ENCODE measurements at places on chromosomes 3 and 15. TPM values are rescaled to one million over a fixed set of nuclear protein-coding genes. Genes with fewer than 3 reads are reported as not detected.

The SERPINI1 gene
- total RNA-seq = 1.3 TPM

The HRG gene
- total RNA-seq = not detected

The C3orf62 gene
- 8.4 TPM for total RNA-seq

DNA sequence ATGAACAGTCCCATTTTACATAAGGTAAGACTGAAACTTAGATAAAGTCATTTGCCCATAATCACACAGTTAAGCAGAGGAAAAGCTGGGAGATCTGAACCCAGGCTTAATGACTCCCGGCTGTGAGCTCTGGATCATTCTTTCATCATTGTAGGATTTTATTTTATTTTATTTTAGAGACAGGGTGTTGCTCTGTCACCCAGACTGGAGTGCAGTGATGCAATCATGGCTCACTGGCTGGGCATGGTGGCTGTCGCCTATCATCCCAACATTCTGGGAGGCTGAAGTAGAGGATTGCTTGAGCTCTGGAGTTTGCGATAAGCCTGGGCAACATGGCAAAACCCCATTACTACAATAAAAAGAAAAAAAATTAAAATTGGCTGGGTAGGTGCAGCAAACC lies 31.2 kb upstream of the RAF1 start:
- no peak for DNase-seq
- H3K27me3 ChIP-seq = no peaks in the 10 kb centered on the region
- H3K27ac ChIP-seq = no peak overlapping the region
- H3K4me3 ChIP-seq = no peak overlapping the region

- no peak for DNase-seq
- no peaks in the 10 kb centered on the region for H3K36me3 ChIP-seq
- peaks cover 10% of the 10 kb centered on the region for H3K4me1 ChIP-seq
- H3K27ac ChIP-seq = no peak overlapping the region
Measured at GRCh38 chr3:128994581-128995546, 988 bp upstream of the CFAP92 start.

DNA sequence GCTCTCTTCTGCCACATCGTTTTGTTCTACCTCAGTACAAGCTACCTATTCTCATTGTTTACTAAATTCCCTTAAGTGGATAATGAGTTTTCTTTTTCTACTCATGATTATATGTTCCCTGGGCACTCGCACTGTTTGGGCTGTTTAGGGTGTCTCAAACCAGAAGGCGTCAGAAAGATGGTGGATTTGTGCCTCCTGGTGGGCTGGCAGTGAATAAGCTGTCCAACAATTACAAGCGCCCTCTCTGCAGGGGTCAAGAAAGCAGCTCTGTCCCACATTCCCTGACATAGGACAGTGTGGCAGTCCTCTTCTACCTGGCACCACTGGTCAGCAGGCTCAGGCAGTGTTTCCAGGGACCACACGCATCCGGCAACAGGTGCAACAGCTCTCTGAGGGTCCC lies 173.4 kb upstream of the PPP2R3A start:
- no peaks in the 10 kb centered on the region for H3K27me3 ChIP-seq
- H3K27ac ChIP-seq = no peak overlapping the region
- H3K36me3 ChIP-seq = no peaks in the 10 kb centered on the region
- no peak for DNase-seq

DNA sequence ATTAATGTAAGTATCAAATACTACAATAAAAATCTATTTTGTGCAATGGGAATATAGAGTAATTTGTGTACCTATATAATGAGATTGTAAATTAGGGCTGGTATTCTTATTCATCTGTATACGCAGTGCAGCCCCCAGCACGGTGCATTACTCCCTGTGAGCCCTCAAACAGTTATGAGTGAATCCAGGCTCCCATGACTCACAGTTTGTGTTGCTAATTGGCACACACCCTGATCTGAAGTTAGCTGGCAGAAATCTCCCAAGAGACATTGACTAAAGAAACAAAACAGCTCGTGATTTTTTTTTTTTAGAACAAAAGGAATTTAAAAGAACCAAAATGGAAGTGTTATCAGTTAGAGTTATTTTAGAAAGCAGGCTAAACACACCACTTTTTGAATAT lies 15.7 kb downstream of the GK5 start:
- peak overlapping the region; percentile 28 for H3K4me3 ChIP-seq
- H3K4me1 ChIP-seq = peaks cover 38% of the 10 kb centered on the region
- H3K36me3 ChIP-seq = peaks cover 61% of the 10 kb centered on the region
- peak overlapping the region; percentile 89 for H3K27ac ChIP-seq
- no peaks in the 10 kb centered on the region for H3K27me3 ChIP-seq

Measured in osteocyte (in vitro differentiated cells).